ENCODE measurements at places on chromosomes 5 and 9. TPM values are rescaled to one million over a fixed set of nuclear protein-coding genes. Genes with fewer than 3 reads are reported as not detected.

NME5 gene
- total RNA-seq, result 1.3 TPM

TSSK1B gene
- 0.10 TPM for total RNA-seq

C7 gene
- total RNA-seq, result 48.0 TPM

- DNase-seq, result no peak
Observed at GRCh38 chr5:55421074-55421529, 113.3 kb downstream of the MTREX start.

- DNase-seq, result no peak
Observed at GRCh38 chr5:133106761-133107572, 55.2 kb downstream of the HSPA4 start.

DNA sequence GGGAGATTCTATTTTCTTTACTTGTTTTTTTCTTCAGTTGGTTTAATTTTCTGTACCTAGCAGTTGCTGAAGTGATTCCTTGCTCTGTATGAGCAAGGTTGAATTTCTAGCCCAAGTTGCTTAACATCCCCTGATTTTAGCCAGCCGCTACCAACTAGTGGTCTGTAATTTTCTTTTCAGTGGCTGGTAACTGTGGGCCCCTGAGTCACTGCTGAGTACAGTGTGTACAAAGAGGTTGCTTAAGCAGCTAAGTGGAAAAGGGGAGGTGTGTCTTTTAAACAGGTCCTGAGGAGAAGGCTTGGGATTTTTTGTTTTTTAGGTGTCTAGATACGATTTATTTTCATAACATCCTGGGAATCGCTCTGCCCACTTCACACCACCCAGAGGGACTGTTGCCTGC is 254.7 kb downstream of the NR3C1 start:
- DNase-seq, result no peak

GRCh38 chr5:57181154-57181553 is 7.3 kb downstream of the GPBP1 start:
- no peak for DNase-seq

DNA sequence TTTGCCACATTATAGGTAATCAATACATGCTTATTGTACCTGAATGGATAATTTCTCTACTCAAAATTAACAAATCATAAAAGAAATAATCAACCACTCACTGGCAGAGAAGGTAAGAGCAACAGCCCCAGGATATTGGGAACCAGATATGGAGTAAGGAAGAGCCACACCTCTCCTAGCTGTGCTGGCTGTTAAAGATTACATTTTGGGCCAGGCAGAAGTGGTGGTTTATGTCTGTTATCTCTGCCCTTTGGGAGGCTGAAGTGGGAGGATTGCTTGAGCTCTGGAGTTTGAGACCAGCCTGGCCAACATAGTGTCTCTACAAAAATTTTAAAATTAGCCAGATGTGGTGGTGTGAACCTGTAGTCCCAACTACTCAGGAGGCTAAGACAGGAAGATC is 56.4 kb downstream of the BHMT start:
- DNase-seq, result no peak

DNA sequence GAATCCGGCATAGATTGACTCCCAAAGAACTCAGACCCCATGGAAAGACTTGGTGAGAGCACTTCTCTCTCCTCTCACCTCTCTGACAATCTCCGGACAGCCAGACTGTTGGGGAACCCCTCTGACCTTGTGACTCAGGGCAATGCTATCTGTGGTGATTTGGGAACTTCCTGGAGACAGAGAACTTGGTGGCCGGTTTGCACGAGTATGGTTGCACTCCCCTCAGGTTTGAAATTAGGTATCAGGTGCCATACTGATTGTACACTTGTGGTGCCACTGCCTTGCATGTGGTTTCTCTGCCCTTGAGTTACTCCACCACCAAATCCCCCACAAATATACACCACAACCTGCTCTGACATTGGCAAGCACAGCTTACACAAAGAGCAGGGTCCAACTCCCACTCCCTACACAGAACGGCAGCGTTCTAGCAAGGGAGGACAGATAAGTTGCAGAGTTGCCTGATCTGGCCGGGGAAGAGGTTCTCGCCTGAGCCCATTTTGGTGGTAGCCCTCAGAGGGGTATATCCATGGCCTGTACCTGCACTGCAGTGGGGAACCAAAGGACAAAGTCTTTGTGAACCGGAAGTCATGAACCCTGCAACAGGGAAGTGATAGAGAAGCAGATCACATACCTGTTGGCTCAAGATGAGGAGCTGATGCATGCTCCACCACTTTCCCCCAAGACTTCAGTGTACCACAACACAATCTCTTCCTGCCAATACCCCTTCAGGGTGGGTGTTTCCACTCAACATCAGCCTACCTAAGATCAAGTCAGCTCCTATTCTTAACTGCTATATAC is 255.1 kb downstream of the MCTP1 start:
- DNase-seq, result no peak

- DNase-seq, result no peak
Observed at GRCh38 chr9:111902391-111903139, 6.0 kb downstream of the UGCG start.

- DNase-seq, result peak; percentile 10
Observed at GRCh38 chr9:89213396-89213880, 34.8 kb upstream of the SHC3 start.

- DNase-seq, result peak; percentile 3
Observed at GRCh38 chr5:174348311-174348981, 302.9 kb downstream of the NSG2 start.

GRCh38 chr9:126347911-126348760 is 21.5 kb downstream of the MVB12B start:
- no peak for DNase-seq

- no peak for DNase-seq
Observed at GRCh38 chr9:13750061-13750460, 470.6 kb upstream of the MPDZ start.

DNA sequence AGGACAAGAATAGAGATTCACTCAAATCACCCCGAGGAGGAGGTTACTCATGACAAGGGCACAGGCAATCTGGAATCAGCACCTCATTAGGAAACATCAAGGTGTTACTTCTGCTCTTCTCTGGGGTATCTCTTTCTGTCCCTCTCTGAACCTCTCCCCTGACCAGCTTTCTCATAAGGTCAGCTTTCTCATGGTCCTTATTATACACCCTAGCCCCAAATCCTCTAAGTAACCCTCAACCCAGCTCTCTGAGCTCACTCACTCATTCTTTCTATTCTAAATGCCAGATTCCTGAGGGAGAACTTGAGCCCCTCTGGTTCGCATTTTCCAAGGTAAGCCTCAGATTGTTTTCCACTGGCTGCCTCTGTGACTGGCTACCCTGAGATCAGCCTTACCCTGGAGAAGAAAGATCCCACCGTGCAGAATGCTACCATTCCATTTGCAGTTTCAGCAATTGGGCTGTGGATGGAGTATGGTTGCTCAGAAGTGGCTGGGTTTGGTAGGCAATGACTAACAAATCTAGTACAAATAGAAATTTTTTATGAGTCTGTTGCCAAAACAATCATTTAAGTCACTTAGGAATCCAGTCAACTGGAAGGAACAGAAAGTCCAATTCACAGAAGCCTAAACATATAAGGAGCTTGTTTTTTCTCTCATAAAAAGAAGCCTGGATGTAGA is 9.0 kb upstream of the TIMD4 start:
- DNase-seq, result no peak

All from skin of body (tissue), 3 donors.